ENCODE measurements at places on chromosomes 2 and 18. TPM values are rescaled to one million over a fixed set of nuclear protein-coding genes. Genes with fewer than 3 reads are reported as not detected.

Gene IL37
- not detected for total RNA-seq

Gene MAP2
- total RNA-seq, result 0.84 TPM

Gene PTGR3
- 59.1 TPM for total RNA-seq

- DNase-seq, result no peak
Measured at GRCh38 chr2:149622343-149622742, 34.8 kb upstream of the MMADHC start.

Gene MDH1
- 229 TPM for total RNA-seq

GRCh38 chr2:119460076-119460475 lies 28.4 kb downstream of the TMEM37 start:
- DNase-seq, result no peak

DNA sequence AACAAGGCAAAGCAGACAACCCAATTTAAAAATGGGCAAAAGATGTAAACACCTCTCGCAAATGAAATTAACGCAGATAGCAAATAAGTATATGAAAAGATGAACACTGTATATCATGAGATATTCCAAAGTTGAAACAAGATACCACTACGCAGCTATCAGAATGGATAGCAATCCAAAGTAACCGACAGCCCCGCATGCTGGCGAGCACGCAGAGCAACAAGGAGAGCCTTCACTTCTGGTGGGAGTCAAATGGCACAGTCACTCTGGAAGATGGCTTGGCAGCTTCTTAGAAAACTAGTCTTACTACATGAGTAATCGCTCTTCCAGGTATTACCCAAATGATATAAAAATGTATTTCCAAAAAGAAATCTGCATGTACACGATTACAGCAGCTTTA lies 1.4 kb downstream of the NDUFA10 start:
- DNase-seq, result no peak

Gene AKAIN1
- not detected for total RNA-seq

Gene XIRP2
- 0.13 TPM for total RNA-seq

GRCh38 chr2:232929303-232930058 lies 59.4 kb downstream of the SNORC start:
- DNase-seq, result no peak

- DNase-seq, result peak; percentile 22
Measured at GRCh38 chr2:154623819-154624218, 74.7 kb upstream of the KCNJ3 start.

Gene ACTG2
- total RNA-seq, result 25.4 TPM

Gene SP5
- total RNA-seq, result 3.5 TPM

GRCh38 chr2:15943378-15944280 lies 3.3 kb downstream of the MYCN start:
- DNase-seq, result peak; percentile 48

Gene CHAC2
- 9.6 TPM for total RNA-seq

GRCh38 chr2:169365029-169365480 lies 2.7 kb upstream of the LRP2 start:
- no peak for DNase-seq

Gene MYOM1
- total RNA-seq, result 2.8 TPM

- DNase-seq, result no peak
Measured at GRCh38 chr2:200077210-200077650, 121.8 kb downstream of the MAIP1 start.

GRCh38 chr2:168119515-168120141 lies 127.8 kb downstream of the STK39 start:
- DNase-seq, result peak; percentile 44

GRCh38 chr18:49344096-49344495 lies 116.3 kb downstream of the DYM start:
- no peak for DNase-seq

Gene RAD51AP2
- total RNA-seq, result 0.11 TPM

DNA sequence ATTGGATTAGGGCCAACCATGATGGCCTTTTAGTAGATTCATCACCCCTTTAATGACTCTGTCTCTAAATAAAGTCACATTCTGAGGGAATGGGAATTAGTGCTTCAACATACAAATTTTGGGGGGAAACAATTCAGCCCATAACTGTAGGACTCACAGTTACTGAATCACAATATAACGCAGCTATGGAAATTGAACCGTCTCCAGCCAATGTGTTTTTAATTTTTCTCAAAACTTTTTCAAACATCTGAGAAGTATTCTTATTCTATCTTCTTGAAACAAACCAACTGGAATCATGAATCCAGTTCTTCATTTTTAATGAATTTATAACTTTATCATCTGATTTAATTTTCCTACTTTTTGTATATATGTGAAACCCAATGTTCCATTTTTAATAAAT lies 373.1 kb upstream of the SYT4 start:
- no peak for DNase-seq

Measured in colonic mucosa (tissue), 4 donors.